Activated naive CD4-positive, alpha-beta T cell (primary cell): ENCODE measurements at places on chromosomes 5 and 9.

GRCh38 chr5:31753700-31754357, 114.9 kb downstream of the PDZD2 start:
- DNase-seq = no peak

DNA sequence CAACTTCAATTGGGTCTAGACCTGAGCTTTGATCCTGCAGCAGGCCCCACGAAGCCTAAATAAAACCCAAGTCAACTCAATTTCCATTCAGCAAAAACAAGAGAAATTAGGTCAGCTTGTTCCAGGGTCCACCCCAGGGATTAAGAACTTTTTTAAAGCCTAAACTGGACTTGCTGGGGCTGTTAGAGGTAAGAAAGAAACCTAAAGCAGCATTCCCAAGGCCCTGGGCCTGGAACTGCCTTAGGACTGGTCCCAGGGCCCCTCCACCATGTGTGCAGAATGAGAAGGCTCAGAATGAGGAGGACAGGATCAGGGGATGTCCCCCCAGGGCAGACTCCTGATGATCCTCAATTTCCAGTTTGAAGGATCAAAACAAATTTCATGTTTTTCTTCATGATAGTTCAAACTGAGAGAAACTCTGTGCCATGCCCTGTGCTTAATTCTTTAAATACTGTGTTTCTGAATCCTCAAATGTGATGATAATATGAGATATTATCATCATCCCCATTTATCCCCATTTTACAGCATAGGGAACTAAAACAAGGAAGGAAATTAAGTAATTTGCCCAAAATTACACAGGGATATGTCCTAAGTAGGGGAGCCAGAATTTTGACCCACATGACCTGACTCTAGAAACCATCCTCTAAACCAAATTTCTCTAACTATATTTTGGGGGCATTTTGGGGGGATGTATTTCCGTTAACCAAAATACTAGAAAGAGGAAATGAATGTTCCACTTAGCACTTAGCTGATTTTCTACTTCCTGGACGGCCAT, 64.5 kb downstream of the DENND1A start:
- no peak for DNase-seq

DNA sequence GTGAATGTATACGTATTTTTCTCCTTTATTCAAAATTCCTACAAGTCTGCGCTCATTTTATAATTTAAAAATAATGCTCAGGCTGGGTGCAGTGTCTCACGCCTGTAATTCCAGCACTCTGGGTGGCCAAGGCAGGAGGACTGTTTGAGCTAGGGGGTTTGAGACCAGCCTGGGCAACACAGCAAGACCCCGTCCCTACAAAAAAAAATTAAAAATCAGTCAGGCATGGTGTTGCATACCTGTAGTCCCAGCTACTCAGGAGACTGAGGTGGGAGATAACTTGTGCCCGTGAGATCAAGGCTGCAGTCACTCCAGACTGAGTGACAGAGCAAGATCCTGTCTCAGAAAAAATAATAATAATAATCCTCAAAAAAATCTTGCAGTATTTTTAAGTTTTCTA, 7.8 kb downstream of the UIMC1 start:
- DNase-seq = no peak

DNA sequence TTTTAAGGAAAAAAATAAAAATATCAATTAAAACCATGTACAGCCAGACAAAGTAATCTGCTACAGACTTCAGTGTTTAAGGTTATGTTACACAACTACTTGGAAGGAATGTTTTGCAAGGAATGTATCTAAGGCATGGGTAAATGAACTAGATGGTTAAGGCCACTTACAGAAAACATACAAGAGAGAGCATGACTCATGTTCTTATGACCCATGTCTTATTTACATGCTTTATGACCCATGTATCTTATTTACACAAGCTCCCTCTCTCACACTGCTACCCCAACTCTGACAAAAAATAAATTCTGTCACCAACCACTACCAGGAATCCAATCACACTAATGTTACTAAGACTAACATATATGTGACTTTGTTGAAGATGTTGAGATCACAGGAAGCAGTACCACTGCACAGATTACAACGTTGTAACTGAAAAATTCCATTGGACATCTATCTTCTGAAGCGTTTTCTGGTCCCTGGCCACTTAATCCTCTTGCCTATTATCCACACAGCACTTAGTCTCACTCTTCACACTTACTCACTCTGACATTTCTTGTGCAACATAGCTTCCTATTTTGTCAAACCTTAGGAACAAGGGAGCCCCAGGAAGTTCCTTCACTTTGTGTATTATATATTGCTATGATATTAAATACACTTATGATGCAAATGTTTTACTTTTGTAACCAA, 1630.1 kb upstream of the C9orf72 start:
- DNase-seq = no peak

DNA sequence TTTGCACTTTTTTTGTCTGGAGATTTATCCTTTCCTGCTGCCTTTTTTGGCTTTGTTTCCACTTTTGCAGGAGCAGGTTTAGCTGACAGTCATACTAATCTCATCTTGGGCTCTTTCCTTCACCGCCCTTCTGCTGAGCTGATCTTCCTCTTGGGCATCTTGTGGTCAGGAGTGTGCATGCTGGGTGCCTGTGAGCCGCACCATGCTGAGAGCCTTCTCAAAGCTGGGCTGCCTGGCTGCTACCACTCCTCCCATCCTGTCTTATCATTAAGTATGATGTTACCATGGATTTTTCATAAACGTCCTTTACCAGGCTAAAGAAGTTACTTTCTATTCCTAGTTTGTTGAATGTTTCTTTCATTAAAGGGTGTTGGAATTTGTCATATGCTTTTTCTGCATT, 49.5 kb upstream of the MCCC2 start:
- no peak for DNase-seq

DNA sequence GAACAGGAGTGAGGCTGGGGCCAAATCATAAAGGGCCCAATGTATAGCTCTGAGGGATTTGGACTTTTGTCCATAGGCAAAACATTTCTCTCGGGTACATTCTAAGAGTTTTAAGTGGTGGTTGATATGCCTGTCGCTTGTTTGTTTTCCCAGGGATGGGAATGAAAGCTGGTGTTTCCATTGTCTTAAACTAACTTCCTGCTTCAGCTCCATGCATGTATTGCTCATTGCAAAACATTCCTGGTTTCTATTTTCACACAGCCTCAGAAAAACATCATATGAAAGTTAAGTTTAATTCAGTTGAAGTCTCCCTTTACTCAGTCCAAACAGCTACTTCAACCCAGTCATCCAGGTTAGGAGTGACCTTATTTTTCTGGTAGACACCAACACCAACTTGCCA, 235.0 kb downstream of the ACTL7B start:
- no peak for DNase-seq

GRCh38 chr5:132383984-132384383, 14.5 kb downstream of the SLC22A5 start:
- DNase-seq = no peak

- DNase-seq = no peak
These were observed 40.2 kb downstream of the TMEM232 start for GRCh38 chr5:110686270-110686669.

DNA sequence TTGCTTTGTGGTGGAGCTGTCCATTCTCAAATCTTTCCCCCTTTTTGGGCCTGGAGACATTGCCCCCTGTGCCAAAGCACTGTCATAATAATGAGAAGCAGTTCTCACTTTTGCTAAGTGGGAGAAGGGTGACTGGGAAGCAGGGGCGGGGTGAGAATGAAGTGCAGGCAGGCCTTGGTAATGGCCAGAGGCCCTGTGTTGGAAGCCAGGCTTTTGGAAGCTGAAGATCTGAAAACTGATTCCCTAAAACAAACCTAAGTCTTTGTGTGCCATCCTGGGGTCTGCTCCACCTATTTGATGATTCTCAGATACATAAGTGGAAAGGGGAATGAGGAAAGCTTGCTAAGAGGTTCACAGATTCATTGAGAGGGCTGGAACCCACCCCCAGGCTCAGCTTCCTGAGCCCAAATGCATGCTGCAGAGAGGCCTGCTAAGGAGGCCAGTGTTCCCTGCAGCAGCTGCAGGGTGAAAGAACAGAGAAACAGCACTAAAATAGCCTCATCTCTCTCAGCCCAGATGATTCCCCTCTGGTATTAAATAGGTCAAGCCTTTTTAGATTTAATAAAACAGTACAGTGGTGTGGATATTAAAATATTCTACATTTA, 75.0 kb downstream of the NSG2 start:
- no peak for DNase-seq

- DNase-seq = no peak
These were observed 45.4 kb downstream of the SHB start for GRCh38 chr9:38023661-38024035.

DNA sequence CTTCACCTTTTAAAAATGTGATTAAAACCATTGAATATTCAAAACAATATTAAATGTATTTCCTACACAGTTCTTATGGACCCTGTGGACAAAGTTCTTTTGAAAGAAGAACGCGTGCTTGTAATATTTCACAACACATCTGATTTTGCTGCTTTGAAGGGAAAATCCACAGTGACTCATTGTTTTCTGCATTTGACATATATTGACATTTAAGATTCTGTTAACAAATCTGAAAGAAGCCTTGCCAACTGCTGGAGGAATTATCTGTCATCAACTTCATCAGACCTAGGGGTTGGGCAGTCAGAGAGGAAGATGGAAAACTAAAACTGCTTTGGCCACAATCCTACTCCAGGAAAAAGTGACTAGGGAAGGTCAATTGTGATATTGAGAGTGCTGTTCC, 56.9 kb upstream of the RASEF start:
- DNase-seq = no peak

DNA sequence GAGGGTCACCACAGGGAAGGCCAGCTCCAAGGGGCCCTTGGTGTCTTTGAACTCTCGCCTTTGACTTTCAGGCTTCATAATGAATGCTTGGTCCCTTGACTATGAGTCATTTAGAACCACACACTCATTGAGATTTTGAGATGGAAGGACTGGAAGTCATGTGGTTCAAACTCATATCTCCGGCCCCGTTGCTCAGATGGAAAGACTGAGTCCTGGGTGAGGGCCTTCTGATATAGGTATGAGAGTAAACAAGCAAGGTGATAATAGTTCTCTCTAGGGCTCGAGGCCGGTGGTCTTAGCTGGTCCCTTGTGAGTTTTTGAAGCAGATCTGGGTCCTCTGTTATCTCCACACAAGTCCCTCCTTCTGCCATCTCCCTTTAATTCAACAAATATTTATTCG, 210.6 kb downstream of the PAX5 start:
- DNase-seq = no peak
